ENCODE measurements at places on chromosomes 6 and 20. TPM values are rescaled to one million over a fixed set of nuclear protein-coding genes. Genes with fewer than 3 reads are reported as not detected.
A peak's percentile ranks its signal among the peaks of the same experiment; 100 is the strongest.

- DNase-seq, result no peak
- H3K27ac ChIP-seq, result no peak overlapping the region
- no peaks in the 10 kb centered on the region for H3K36me3 ChIP-seq
- no peak overlapping the region for H3K4me3 ChIP-seq
- H3K27me3 ChIP-seq, result no peaks in the 10 kb centered on the region
- no peaks in the 10 kb centered on the region for H3K4me1 ChIP-seq
Observed at GRCh38 chr6:95682476-95682875, 105.1 kb downstream of the MANEA start.

GRCh38 chr6:28145231-28145630 is 3.5 kb downstream of the ZKSCAN8 start:
- no peak for DNase-seq
- H3K27me3 ChIP-seq, result no peaks in the 10 kb centered on the region
- H3K4me3 ChIP-seq, result no peak overlapping the region
- H3K27ac ChIP-seq, result no peak overlapping the region
- H3K4me1 ChIP-seq, result peaks cover 37% of the 10 kb centered on the region

GRCh38 chr20:48631114-48632016 is 196.4 kb downstream of the PREX1 start:
- no peaks in the 10 kb centered on the region for H3K27me3 ChIP-seq
- H3K36me3 ChIP-seq, result peaks cover 99% of the 10 kb centered on the region
- H3K27ac ChIP-seq, result no peak overlapping the region
- H3K4me1 ChIP-seq, result no peaks in the 10 kb centered on the region

DNA sequence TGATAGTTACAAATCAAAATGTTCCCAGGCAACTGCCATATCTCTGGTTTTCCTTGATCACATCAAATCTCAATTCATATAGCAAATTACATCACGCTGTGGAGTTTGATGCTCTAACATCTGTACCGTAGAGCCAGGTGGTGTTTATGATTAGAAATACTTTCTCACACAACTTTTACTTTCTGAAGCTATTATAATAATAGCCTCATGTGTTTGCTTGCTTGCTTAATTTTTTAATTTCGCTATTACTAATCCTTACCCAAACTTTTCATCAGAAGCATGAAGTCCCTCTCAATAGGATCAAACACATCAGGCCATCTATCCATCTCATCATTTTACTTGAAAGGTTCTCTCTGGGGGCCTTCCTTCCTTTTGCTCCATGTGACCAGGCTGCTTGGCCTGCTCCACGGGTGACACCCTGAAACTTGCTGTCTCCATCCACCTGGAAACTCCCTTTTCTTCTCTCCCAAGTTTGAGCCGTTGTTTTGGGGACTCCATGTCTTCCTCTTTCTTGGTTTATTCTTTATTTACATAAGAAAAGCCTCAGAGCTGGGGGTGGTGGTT is 75.4 kb downstream of the ADAT2 start:
- no peaks in the 10 kb centered on the region for H3K36me3 ChIP-seq
- no peaks in the 10 kb centered on the region for H3K27me3 ChIP-seq
- no peak overlapping the region for H3K4me3 ChIP-seq
- H3K27ac ChIP-seq, result no peak overlapping the region
- no peaks in the 10 kb centered on the region for H3K4me1 ChIP-seq

GRCh38 chr6:169848946-169849345 is 97.5 kb downstream of the ERMARD start:
- H3K27me3 ChIP-seq, result peaks cover 15% of the 10 kb centered on the region
- DNase-seq, result peak; percentile 64
- no peaks in the 10 kb centered on the region for H3K36me3 ChIP-seq
- H3K4me3 ChIP-seq, result no peak overlapping the region
- no peaks in the 10 kb centered on the region for H3K4me1 ChIP-seq

DNA sequence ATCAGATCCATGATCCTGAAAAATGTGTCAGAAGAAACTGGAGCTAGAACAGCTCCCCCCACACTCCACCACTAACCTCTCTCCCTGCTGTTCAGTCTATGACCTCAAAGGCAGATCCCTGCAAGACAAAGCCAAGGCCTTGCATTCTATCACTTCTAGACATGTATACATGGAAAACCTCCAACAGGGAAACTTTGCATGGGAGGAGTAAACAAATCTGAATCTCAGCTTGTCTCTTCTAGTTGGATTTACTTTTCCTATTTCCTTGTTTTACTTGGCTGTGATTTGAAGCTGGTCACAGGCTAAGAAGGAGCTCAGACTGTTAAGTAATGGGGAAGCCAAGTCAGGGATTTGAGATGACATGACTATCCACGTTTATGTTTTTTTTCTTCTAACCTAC is 456.8 kb upstream of the CHD6 start:
- H3K4me3 ChIP-seq, result no peak overlapping the region
- H3K4me1 ChIP-seq, result no peaks in the 10 kb centered on the region
- no peaks in the 10 kb centered on the region for H3K27me3 ChIP-seq
- no peak for DNase-seq
- no peak overlapping the region for H3K27ac ChIP-seq
- H3K36me3 ChIP-seq, result no peaks in the 10 kb centered on the region

- no peak overlapping the region for H3K4me3 ChIP-seq
- H3K27ac ChIP-seq, result no peak overlapping the region
- H3K4me1 ChIP-seq, result no peaks in the 10 kb centered on the region
- H3K36me3 ChIP-seq, result no peaks in the 10 kb centered on the region
- DNase-seq, result no peak
Observed at GRCh38 chr6:32775071-32775470, 11.7 kb upstream of the HLA-DQB2 start.

- H3K4me1 ChIP-seq, result no peaks in the 10 kb centered on the region
- H3K36me3 ChIP-seq, result no peaks in the 10 kb centered on the region
- H3K27me3 ChIP-seq, result no peaks in the 10 kb centered on the region
- H3K4me3 ChIP-seq, result no peak overlapping the region
Observed at GRCh38 chr6:49339096-49339495, 124.0 kb downstream of the MMUT start.

- H3K27me3 ChIP-seq, result no peaks in the 10 kb centered on the region
- peak within 1 kb of the TSS; percentile 93 for H3K27ac ChIP-seq
- H3K4me1 ChIP-seq, result peaks cover 28% of the 10 kb centered on the region
- DNase-seq, result peak; percentile 92
- H3K36me3 ChIP-seq, result no peaks in the 10 kb centered on the region
- H3K4me3 ChIP-seq, result peak within 1 kb of the TSS; percentile 43
Observed at GRCh38 chr20:57620274-57620990, at the start of gene ZBP1. Gene ZBP1, minus strand, starts transcription at chr20:57620426. Its CDS starts 131 bp downstream, at chr20:57620295.

DNA sequence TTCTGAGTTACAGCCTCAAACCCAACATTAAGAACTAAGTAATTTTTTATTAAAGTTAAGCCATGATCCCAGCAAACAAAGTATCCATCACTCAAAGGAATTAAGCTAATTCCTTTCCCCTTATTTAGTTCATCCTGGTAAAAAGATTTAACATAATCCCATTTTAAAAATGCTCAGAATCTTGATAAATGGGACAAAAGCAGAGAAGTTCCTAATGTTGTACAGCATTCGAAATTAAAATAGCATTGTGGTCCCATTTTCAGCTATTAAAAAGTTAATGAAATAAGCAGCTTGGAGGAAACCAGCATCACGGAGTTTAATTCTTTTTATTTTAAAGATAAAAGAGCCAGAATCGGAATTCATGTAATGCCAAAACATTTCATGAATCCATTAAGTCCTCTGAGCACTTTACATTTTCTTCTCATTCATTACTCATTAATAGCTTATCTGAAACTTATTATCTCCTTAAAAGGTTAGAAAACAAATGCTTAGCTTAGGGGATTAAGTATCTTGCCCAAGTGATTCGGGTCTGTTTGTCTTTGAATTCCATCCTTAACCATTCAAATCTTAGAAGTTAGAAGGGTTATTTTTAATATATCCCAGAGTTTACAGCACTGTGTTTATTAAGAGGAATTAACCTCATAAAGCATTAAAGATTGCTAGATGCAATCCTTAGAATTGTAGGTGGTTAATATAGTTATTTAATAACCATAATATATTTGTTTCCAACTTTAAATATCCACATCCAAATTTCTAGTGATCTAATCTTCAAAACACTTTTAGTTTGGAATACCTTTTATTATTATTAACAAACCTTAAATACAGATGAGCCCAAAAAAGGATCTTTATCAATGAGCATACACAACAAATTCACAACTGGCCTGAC is 11.2 kb downstream of the RBM39 start:
- no peaks in the 10 kb centered on the region for H3K27me3 ChIP-seq
- H3K4me1 ChIP-seq, result peaks cover 95% of the 10 kb centered on the region
- no peak overlapping the region for H3K27ac ChIP-seq
- H3K36me3 ChIP-seq, result peaks cover 98% of the 10 kb centered on the region
- no peak overlapping the region for H3K4me3 ChIP-seq
- no peak for DNase-seq

GRCh38 chr20:63066506-63067265 is 59.9 kb upstream of the BHLHE23 start:
- DNase-seq, result peak; percentile 29
- no peaks in the 10 kb centered on the region for H3K36me3 ChIP-seq
- H3K27ac ChIP-seq, result no peak overlapping the region
- H3K4me3 ChIP-seq, result no peak overlapping the region

- DNase-seq, result no peak
- H3K4me3 ChIP-seq, result no peak overlapping the region
- H3K36me3 ChIP-seq, result no peaks in the 10 kb centered on the region
- no peak overlapping the region for H3K27ac ChIP-seq
- H3K27me3 ChIP-seq, result no peaks in the 10 kb centered on the region
- H3K4me1 ChIP-seq, result no peaks in the 10 kb centered on the region
Observed at GRCh38 chr6:69894578-69895347, 28.4 kb downstream of the COL19A1 start.

DNA sequence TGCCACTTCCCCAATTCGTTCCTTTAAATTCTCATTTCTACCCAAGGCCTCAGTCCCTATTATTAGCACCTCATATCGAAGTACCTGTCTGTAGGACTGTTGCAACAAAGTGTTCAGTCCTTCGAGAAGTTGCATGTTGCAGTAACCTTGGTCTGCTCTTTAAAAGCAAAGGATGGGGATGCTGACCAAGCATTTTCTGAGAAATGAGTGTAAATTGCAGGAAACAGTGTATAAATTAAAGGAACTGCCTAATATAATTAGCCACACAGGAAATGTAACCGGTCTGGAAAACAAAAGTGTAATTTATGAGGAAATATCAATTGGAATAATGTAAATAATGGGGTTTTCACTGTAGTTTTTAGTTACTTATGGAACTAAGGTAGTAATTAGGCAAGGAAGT is 261.9 kb upstream of the ARID1B start:
- no peaks in the 10 kb centered on the region for H3K4me1 ChIP-seq
- no peaks in the 10 kb centered on the region for H3K27me3 ChIP-seq
- no peak for DNase-seq
- H3K27ac ChIP-seq, result no peak overlapping the region

DNA sequence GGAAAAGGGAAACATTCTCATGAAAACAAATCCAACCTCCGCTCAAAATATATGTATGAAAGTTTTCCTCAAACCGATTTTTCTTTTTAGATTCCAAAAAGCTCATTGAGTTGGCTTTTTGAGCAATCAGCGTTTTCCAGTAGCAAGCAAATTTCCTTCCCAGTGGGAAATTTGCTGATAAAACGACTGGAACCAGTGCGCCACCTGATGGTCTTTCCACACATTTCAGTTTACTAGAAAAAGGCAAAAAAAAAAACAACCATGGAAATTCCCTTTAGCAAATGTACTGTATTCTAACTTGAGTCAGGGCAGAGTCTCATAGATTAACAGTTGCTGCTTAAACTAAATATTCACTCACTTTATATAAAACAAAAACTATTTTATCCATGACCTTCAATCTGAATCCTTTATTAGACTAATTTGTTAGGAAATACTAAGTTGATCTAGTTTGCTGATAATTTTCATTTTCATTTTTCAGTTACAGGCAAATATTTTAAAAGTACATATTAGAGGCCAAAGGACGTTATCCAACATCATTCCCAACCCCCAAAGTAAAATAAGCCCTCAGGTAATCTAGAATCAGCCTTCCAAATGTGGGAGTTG is 271.5 kb downstream of the FOXA2 start:
- DNase-seq, result no peak
- no peak overlapping the region for H3K27ac ChIP-seq
- H3K4me3 ChIP-seq, result no peak overlapping the region
- H3K36me3 ChIP-seq, result no peaks in the 10 kb centered on the region

DNA sequence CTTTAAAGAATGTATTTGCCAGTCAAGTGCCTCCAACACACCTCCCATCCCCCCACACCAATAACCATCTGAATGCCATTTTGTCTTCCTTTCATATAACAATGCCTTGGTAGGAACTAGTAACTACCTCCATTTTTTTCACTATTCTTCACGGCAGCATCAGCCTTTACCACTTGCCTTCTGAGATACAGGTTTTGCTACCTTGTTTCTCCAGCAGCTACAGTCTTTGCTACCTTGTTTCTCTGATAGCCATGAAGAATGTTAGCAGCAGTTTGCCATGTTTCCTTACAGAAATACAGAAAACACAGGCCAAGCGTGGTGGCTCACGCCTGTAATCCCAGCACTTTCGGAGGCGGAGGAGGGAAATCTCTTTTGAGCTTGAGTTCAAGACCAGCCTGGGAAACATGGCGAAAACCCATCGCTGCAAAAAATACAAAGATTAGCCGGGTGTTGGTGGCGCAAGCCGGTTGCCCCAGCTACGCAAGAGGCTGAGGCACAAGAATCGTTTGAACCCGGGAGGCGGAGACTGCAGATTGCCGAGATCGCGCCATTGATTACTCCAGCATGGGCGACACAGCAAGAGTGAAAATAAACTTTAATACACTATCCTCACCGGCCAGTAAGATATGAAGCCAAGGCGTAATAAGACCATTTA is 100.9 kb downstream of the HFE start:
- no peaks in the 10 kb centered on the region for H3K27me3 ChIP-seq
- H3K27ac ChIP-seq, result peak overlapping the region; percentile 91
- no peaks in the 10 kb centered on the region for H3K36me3 ChIP-seq
- H3K4me1 ChIP-seq, result peaks cover 28% of the 10 kb centered on the region
- peak overlapping the region; percentile 54 for H3K4me3 ChIP-seq

DNA sequence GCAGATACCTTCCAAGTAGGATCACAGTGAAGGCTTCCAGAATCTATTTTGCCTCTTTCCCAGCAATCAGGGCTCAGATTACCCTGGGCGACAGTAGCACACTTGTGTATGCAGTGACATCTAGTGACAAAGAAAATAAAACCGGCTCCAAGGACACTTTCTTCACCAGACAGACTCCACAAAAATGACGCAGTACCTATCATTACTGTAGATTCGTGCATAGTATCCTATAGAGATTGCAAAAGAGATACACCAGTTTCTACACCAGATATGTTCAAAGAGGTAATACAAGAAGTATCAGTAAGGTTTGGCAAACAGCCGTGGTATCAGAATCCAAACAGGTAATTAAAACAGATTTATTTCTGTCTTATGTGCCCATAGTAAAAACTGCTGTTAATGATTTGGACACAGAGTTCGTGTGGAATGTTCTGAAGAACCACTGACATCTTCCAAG is 600.4 kb upstream of the JAG1 start:
- no peak for DNase-seq
- no peak overlapping the region for H3K4me3 ChIP-seq
- H3K27me3 ChIP-seq, result no peaks in the 10 kb centered on the region
- H3K27ac ChIP-seq, result no peak overlapping the region

- H3K4me3 ChIP-seq, result no peak overlapping the region
- peaks cover 4% of the 10 kb centered on the region for H3K36me3 ChIP-seq
- H3K27me3 ChIP-seq, result no peaks in the 10 kb centered on the region
- no peak for DNase-seq
- no peak overlapping the region for H3K27ac ChIP-seq
- H3K4me1 ChIP-seq, result peaks cover 4% of the 10 kb centered on the region
Observed at GRCh38 chr6:110661414-110661813, 153.9 kb downstream of the CDK19 start.

GRCh38 chr20:13384132-13384531 is 163.1 kb downstream of the ISM1 start:
- H3K4me1 ChIP-seq, result no peaks in the 10 kb centered on the region
- H3K27ac ChIP-seq, result no peak overlapping the region
- H3K36me3 ChIP-seq, result peaks cover 5% of the 10 kb centered on the region
- H3K4me3 ChIP-seq, result no peak overlapping the region

ELOVL2 gene
- not detected for total RNA-seq

RREB1 gene
- 55.4 TPM for total RNA-seq

ARMC2 gene
- 5.5 TPM for total RNA-seq

TBXT gene
- not detected for total RNA-seq

PACRG gene
- total RNA-seq, result 2.0 TPM

GNMT gene
- total RNA-seq, result 0.68 TPM
